ENCODE measurements at places on chromosomes 16 and 17. TPM values are rescaled to one million over a fixed set of nuclear protein-coding genes. Genes with fewer than 3 reads are reported as not detected.

The TMED6 gene
- polyA plus RNA-seq, result 1.5 TPM

The MYH2 gene
- polyA plus RNA-seq, result 74.3 TPM

The DHRS7C gene
- polyA plus RNA-seq, result 110 TPM

The GAS7 gene
- polyA plus RNA-seq, result 57.9 TPM

The OR2C1 gene
- 0.16 TPM for polyA plus RNA-seq

The USP43 gene
- 0.42 TPM for polyA plus RNA-seq

The ALDH3A1 gene
- polyA plus RNA-seq, result 0.14 TPM

The INCA1 gene
- 5.0 TPM for polyA plus RNA-seq

The SLC2A4 gene
- 39.2 TPM for polyA plus RNA-seq

The MAPT gene
- polyA plus RNA-seq, result 12.3 TPM

The EPN3 gene
- polyA plus RNA-seq, result 0.97 TPM

The GLOD4 gene
- 57.4 TPM for polyA plus RNA-seq

The NOXO1 gene
- polyA plus RNA-seq, result 1.4 TPM

The CEMP1 gene
- polyA plus RNA-seq, result 2.0 TPM

The ACSM2A gene
- 0.35 TPM for polyA plus RNA-seq

The TRAF4 gene
- 53.6 TPM for polyA plus RNA-seq

The LRRC75A gene
- 6.3 TPM for polyA plus RNA-seq

The STH gene
- not detected for polyA plus RNA-seq

The DNAI2 gene
- 0.14 TPM for polyA plus RNA-seq

The KRT39 gene
- polyA plus RNA-seq, result 7.2 TPM

The TPSG1 gene
- polyA plus RNA-seq, result 1.4 TPM

The TMEM88 gene
- 23.0 TPM for polyA plus RNA-seq

The ODAD4 gene
- 0.80 TPM for polyA plus RNA-seq

The ANKRD13B gene
- polyA plus RNA-seq, result 14.4 TPM

The KRTAP4-1 gene
- not detected for polyA plus RNA-seq

The CCT6B gene
- 2.5 TPM for polyA plus RNA-seq

The ATP2A3 gene
- polyA plus RNA-seq, result 5.3 TPM
